A172 (cell line): ENCODE measurements at places on chromosomes 7 and 10. TPM values are rescaled to one million over a fixed set of nuclear protein-coding genes. Genes with fewer than 3 reads are reported as not detected.

DNA sequence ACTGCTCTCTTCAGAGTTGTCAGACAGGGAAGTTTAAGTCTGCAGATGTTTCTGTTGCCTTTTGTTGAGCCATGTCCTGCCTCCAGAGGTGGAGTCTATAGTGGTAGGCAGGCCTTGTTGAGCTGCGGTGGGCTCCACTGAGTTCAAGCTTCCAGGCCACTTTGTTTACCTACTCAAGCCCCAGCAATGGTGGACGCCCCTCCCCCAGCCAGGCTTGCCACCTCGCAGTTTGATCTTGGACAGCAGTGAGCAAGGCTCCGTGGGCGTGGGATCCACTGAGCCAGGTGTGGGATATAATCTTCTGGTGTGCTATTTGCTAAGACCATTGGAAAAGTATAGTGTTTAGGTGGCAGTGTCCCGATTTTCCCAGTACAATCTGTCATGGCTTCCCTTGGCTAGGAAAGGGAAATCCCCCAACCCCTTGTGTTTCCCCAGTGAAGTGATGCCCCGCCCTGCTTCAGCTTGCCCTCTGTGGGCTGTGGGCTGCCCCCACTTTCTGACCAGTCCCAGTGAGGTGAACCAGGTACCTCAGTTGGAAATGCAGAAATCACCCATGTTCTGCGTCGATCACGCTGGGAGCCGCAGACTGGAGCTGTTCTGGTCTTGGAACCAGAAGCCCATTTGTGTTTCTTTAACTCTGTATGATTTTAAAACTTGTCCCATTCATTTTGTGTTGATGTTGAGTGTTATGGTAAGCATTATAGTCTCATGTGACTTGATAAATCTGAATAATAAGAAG lies 89.2 kb upstream of the CALCR start:
- DNase-seq = no peak

DNA sequence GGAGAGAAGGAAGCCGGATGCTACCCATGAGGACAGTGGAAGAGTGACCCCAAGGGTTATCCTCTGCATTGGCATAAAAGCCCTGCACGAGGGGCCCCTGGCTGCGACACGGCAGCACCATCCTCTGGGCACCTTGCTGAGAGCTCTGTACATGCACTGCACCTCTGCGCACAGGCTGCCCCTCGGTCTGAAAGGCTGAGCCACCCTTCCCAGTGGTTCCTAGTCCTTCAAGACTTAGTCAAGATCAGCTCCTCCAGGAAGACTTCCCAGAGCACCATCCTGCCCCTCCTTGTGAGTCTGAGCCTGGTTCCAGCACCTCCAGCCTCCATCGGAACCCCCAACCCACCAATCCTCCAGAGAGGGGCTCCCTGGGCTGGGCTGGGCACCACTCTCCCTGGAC lies 37.9 kb upstream of the CNPY1 start:
- DNase-seq = no peak

- DNase-seq = no peak
These were observed 10.6 kb downstream of the CCNJ start for GRCh38 chr10:96053985-96054384.

Gene SLC18A3
- total RNA-seq = not detected in 2 replicates

- DNase-seq = no peak
These were observed 66.3 kb upstream of the HABP2 start for GRCh38 chr10:113486531-113486930.

Gene XRCC2
- total RNA-seq = 9.3 and 10.8 TPM in 2 replicates

GRCh38 chr7:130896898-130897514 lies 163.0 kb upstream of the KLF14 start:
- DNase-seq = peak; percentile 63

Gene CPA1
- 0.34 and 2.6 TPM in 2 replicates for total RNA-seq

DNA sequence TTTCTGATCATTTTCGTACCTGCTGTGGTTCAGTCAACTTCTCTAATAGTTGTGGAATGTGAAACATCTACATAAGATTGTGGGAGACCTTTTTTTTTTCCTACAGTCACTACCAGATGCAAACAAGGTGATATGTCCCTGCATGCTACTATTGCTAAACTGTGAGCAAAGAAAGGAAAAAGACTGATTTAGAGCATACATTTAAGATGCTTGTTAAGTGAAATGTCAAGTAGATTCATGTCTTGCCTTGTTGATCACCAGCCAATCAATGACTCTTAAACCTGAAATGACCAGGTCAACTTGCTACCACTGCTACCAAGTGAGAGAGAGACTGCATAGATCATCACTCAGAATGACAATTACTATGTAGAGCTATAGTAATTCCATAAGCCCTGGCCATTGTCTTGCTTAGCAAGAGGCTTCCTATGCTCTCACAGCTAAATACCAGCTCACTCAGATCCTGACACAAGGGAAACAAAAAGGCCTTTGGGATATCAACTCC lies 84.3 kb upstream of the SKAP2 start:
- DNase-seq = no peak

DNA sequence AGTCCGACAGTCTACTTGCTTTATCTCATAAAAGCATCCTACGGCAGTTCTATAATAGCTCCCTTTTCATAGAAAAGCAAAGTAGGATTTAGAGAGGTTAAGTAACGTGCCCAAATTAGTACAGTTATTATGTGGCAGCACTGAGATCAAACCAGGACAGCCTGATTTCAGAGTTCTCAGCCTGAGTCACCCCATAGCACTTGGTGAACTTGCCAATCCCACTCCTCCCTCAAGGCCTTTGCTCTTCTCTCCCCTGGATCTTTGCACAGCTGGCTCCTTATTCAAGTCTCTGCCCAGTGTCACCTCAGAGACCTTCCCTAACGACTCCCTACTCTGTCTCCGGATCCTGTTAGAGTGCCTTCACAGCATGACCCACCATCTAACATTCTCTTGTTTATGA lies 438.0 kb upstream of the NFE2L3 start:
- no peak for DNase-seq

Gene COPG2
- 14.1 and 19.0 TPM in 2 replicates for total RNA-seq

DNA sequence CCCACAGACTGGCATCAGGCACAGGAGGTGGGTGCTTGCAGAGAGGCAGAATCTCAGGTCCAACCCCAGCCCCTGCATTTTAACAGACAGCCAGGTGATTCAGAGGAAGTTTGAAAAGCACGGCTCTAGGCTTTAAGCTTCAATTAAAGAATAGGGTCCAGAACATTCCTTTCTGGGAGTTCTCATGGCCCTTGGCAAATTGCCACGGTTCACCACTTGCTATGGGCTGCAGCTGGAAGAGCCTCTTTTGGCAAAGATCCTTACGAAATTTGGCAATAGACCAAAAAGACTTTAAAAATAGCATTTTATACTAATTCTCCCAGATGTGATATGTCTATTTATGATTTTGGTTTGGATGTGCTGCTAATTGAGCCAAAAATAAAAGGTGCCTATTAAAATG lies 148.1 kb downstream of the ITGA8 start:
- no peak for DNase-seq

Gene GNAT3
- not detected in 2 replicates for total RNA-seq

GRCh38 chr7:100799037-100799896 lies 28.1 kb downstream of the EPHB4 start:
- DNase-seq = peak; percentile 62

- no peak for DNase-seq
These were observed 29.1 kb downstream of the ACTA2 start for GRCh38 chr10:88923520-88923919.

DNA sequence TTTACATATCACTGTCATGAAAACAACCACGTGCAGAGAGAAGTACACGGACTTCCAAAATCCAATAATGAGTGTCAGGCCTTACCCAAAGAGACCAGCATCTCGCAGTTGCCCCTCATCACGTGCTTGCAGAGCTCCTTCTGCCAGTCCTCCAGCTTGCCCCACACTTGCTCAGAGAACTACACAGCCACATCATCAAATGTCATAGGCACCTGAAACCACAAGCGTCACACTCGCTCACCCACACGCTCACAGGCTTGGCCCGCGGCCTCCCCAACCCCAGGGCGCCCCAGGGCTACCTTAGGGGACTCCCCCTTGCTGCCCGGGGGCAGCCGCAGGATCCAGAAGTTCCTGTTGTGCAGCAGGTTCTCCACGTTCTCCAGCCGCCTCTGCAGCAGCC lies 123.4 kb upstream of the ZNF746 start:
- DNase-seq = no peak

GRCh38 chr10:36188461-36188860 lies 546.4 kb upstream of the FZD8 start:
- DNase-seq = no peak

GRCh38 chr7:126052229-126052628 lies 1122.6 kb upstream of the POT1 start:
- no peak for DNase-seq

DNA sequence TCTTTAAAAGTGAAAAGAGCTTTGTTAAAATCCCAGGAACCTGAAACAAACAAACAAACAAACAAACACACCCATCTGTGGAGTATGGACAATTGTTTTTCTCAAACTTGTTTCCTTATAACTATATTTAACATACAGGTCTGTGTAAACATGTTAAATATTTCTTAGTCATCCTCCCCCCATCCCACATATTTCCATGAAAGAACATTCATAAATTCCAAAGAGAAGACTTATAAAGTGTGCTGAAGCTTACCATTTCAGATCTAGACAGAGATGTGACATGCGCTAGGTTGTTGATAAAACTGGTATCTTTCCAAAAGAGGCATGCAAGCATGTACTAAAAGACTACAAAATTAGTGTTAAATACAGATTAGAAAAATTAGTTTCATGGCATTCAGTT lies 6.5 kb downstream of the FKBP14 start:
- no peak for DNase-seq

- no peak for DNase-seq
These were observed 651.4 kb downstream of the INHBA start for GRCh38 chr7:41051535-41051934.

Gene TAF3
- 3.3 and 3.6 TPM in 2 replicates for total RNA-seq

Gene GPR22
- not detected in 2 replicates for total RNA-seq

DNA sequence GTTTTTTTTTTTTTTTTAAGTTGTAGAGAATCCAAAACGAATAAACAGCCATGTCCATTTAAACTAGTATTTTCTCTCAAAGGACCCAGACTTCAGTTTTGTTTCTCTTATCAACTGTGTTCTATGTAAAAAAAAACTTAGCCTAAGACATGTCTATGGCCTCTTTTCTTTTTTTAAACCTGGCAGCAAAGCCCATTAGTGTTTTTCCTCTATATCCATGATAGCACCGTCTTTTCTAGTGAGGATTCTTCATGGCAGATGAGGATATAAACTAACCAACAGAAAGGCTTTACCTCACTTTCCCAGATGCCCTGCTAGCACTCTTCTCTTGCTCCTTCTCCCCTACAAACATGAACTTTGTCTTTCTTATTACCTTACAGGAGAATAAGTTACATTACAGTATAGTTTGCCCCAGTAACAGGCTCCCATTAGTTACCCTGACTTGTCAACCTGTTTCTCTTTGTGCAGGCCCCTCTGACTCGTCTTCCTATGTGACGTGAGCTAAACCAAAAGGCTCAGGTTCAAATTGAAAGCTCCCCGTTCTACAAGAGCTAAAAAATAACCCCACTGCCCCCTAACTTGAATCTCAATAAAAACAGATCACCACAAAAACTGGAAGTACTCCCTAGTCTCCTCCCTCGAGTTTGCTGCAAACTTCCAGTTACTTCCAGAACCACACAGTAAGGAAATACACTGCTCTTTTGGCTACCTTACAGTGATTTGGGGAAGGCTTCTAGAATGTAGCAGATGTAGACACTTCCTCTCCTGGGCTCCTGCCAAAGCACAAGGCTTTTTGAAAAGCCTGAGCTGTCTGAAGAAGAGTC lies 20.1 kb downstream of the P4HA1 start:
- peak; percentile 40 for DNase-seq

GRCh38 chr7:34837316-34837715 lies 179.3 kb downstream of the NPSR1 start:
- DNase-seq = peak; percentile 75

- no peak for DNase-seq
These were observed 13.7 kb downstream of the VIM start for GRCh38 chr10:17241611-17242333.

Gene TMEM273
- total RNA-seq = not detected in 2 replicates

DNA sequence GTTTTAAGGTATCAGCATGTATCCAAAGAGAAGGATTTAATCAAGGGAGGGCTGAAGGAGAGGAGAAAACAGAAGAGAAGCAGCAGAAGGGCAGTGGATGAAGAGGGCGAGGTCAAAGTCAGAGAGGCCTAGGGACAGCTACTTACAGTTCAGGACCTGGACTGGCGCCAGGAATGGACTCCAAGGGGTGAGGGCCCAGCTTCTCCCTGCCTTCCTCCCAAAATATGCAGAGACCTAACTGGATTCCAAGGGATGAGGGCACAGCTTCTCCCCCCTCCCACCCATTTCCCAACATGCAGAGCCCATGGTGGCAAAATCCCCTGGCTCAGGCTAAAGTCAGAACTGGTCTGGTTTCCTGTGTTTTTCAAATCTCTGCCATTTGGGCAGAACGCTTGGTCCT lies 3.4 kb upstream of the TCF7L2 start:
- DNase-seq = no peak

- DNase-seq = no peak
These were observed 73.8 kb downstream of the RBM20 start for GRCh38 chr10:110717781-110718589.

- no peak for DNase-seq
These were observed 32.7 kb upstream of the KLHL7 start for GRCh38 chr7:23072922-23073321.

DNA sequence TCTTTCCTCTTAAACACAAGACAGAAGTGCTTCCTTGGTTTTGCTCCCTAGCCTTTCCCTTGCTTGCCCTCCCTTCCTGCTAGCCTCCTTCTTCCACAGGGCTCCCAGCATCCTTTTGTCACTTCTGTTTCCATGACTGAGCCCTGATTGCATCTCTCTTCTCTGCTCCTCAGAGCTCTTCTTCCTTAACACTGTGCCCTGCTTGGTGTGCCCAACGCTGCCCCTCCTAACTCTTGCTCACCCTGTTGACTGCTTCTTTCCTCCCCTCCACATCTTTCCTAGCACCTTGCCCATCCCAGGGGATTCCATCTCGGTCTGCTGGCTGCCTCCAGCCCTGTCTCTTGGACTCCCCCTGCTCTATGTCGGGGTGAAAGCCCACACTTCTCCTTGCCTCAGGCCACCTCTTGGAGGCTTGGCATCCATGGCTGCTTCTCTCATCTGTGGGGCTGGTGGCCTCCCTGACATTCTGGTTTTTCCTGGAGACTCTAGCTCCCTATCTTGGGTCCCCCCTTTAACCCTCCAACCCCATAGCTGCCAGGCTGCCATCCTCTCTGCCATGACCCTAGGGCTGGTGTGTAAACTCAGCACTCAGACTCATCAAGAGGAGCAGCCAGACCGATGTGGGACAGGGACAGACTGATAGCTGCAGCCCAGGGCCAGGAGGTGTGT lies 5.8 kb downstream of the IGFBP1 start:
- DNase-seq = no peak

Gene FZD8
- total RNA-seq = 4.9 and 5.8 TPM in 2 replicates

GRCh38 chr10:87794285-87794684 lies 23.7 kb downstream of the ATAD1 start:
- DNase-seq = no peak

Gene CRYGN
- total RNA-seq = 1.2 TPM in 1 of 2 replicates, not detected in the other

Gene TCF7L2
- total RNA-seq = 3.0 TPM in 2 replicates

Gene NEUROD6
- total RNA-seq = not detected in 2 replicates

GRCh38 chr10:49745756-49746155 lies 16.4 kb downstream of the OGDHL start:
- no peak for DNase-seq
